Femur (tissue), 1 donor: ENCODE measurements at places on chromosomes 5 and 9.
A peak's percentile ranks its signal among the peaks of the same experiment; 100 is the strongest.

DNA sequence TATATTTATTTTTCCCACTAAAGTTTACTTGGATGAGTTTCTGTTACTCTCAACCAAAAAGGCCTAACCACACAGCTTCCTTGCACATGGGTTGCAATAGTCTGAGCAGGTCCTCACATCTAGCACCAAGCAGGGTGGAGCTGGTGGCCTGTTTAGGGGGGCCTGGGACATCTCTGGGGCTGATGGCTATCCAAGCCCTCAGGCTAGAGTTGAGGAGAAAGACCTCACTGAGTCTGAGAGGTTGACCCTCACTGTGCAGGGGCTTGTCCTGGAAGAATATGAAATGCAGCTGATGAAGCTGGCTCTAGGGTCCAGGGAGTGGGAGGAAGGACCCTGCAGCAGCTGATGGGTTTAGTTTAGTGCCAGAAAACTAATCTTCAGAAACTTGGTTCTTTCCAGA lies 217.1 kb upstream of the MVB12B start:
- DNase-seq: no peak

DNA sequence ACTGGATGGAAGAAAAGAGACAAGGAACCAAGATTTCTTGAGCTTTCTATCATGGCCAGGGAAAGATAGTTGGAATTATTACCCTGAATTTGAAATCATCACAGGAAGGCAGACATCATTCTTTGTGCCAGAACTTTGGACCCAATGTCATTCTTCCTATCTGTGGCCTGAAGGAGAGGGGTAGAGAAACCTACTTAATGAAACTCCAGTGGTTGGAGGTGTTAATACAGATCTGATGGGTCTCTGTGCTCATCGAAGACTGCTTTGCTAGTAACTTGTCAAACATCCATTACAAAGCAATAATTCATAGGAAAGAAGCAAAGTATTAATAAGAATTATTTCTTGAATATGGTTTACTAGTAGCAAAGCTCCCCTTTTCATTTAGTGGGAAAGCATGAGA lies 26.9 kb downstream of the PRLR start:
- no peak for DNase-seq

DNA sequence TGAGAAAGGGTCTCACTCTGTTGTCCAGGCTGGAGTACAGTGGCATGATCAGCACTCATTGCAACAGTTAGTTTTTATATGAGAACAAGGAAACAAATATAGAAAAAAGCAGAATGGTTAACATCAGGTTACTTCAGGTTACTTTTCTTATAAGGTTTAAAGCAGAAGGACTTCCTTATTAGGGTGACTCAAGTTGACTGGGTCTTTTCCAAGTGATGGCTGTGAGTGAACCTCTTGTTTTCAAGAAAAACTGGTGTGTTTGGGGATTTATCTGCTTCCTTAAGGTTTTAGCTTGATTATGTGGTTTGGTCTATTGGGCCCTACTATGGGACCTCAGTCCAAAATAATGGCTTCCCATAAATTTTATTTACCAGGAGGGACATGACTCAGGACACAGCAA lies 99.2 kb downstream of the ARRDC3 start:
- no peak for DNase-seq

GRCh38 chr9:6302417-6302816 lies 25.8 kb upstream of the TPD52L3 start:
- DNase-seq: no peak

GRCh38 chr5:83528439-83528769 lies 56.9 kb downstream of the VCAN start:
- no peak for DNase-seq

GRCh38 chr9:126449725-126450667 lies 123.4 kb downstream of the MVB12B start:
- DNase-seq: peak; percentile 11

GRCh38 chr5:149514512-149514911 lies 36.7 kb downstream of the CSNK1A1 start:
- no peak for DNase-seq

GRCh38 chr9:69044240-69045219 lies 9.0 kb downstream of the FXN start:
- no peak for DNase-seq

DNA sequence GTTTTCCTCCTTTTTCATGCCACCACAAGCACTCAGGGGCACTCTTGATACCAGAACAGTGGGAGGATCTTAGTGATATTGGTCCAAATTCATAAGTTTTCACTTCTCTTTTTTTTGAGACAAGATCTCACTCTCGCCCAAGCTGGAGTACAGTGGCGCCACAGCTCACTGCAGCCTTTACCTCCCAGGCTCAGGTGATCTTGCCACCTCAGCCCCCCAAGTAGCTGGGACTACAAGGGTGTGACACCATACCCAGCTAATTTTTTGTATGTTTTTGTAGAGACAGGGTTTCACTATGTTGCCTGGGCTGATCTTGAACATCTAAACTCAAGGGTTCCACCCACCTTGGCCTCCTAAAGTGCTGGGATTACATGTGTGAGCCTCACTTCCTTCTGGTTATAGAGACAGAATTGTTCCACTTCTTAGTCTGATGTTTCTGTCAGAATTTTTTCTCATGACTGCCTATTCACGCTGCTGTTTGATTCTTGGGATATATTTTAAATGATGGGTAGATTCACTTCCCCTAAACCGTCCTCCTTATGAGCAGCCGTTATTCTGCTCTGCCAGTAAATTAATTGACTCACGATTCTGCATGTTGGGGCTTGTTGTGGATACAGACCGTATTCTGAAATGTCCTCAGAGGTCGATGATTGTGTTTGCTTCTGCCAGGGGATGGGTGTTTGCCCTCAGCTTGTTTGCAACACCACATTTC lies 30.8 kb downstream of the MTAP start:
- DNase-seq: no peak

- no peak for DNase-seq
Measured at GRCh38 chr9:9598723-9599122, 1014.1 kb downstream of the PTPRD start.

- DNase-seq: no peak
Measured at GRCh38 chr5:142316051-142316450, 8.8 kb downstream of the SPRY4 start.

DNA sequence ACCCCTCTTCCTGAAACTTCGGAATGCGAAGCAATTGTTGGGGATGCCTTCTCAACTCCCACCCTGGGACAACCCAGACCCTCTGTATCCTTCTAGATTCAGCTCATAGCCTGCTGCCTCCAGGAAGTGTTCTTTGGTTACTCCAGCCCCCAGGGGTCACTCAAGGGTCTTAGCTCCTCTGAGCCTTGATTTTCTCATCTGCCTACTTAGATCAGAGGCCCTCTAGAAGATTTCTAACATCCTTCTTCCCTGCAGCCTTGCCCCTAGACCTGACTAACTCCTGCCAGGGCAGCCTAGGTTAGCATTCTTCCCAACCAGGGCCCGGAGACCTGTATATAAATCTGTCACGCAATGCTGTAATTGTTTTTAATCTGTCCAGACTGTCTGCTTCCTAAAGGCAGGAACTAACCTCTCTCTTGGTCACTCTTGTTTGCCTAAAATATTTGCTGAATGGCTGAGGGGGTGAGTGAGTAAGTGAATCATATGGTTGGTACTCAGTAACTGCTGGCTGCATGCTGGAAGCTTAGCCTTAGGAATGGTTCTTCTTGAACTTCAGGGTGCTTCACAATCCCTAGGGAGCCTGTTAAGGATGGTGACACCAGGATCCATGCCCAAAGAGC lies 8.2 kb downstream of the GALNT10 start:
- DNase-seq: no peak

- no peak for DNase-seq
Measured at GRCh38 chr9:130805510-130806326, 29.3 kb upstream of the ABL1 start.
